ENCODE measurements at places on chromosomes 2 and 18.

DNA sequence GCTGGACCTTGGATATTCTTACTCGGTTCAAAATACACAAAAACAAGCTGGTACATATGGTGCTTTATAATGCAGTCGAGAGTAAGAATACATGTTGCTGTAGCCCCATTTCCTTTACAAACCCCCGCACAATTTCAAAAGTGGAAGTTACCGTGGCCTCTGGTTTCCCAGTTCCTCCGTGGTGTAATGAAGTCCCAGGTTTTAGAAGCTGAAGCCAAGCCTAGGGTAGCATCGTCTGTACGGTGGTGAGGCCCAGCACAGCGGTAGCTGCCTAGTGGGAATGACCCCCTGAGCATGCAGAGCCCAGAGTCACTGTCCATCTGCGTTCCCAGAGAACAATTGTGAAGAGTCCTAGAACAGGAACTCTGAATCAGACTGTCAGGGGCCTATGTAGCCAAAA is 171.8 kb downstream of the ASXL3 start:
- DNase-seq: no peak

- no peak for DNase-seq
Observed at GRCh38 chr2:65630643-65631042, 198.2 kb upstream of the SPRED2 start.

DNA sequence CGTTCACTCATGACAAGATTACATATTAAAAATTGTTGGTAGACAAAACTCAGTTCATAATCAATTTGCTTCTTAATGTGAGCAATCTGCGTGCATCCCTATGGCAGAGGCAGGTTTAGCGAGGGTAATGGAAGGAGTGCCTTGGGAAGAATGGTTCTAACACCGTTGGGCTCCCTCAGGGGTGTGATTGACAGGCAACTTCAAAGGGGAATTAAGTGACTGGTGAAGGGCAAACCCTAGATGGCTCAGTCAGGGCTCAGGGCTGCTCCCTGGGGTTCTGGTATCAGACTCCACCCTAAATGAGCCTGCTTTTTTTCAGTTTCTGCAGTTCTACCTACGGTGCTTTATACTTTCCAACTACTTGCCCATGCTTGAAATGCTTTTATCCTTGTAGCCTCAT is 419.5 kb upstream of the CELF4 start:
- no peak for DNase-seq

- DNase-seq: no peak
Observed at GRCh38 chr18:57698571-57699276, 77.1 kb upstream of the NARS1 start.

DNA sequence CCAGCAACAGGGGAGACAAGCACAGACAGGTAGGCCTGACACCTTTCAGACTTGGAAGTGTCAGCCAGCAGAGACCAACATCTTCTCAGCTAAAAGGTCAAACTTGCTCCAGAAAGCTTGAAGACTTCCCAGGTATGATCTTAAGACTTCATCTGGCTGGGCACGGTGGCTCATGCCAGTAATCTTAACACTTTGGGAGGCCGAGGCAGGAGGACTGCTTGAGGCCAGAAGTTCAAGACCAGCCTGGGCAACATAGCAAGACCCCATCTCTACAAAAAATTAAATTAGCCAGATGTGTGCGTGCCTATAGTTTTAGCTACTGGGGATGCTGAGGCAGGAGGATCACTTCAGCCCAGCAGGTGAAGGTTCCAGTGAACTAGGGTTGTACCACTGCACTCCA is 39.0 kb upstream of the SPRED2 start:
- DNase-seq: no peak

DNA sequence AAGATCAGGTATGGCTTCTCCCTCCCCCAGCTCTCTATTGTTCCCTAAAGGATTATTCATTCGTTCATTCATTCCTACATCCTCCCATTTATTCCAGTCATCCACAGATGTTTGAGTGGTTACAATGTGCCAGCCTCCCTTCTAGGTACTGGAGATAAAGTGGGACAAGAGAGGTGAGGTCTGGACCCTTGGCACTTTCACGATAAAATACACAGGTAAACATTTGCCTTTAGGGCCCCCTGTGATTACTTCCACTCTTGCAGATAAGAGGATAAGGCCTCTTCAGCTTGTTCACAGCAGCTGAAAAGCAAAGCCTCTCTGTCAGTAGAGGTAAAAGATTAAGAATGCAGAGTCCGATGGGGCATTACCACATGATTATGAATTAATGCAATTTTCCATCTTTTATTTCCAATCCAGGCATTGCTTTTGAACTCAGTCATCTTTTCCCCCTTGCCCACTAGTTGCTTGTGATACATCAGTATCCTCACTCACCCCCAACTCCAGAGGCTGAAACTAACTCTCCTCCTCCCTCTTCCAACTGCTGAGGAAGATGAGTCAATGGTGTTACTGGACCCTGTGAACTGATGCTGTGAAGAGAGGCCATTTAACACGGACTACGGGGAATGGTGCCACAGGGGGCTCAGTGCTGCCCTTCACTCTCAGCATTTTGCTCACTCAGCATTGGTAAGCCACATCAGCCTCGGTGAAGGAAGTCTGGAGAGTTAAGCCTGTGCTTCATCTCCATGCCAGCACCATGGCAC is 1.1 kb upstream of the DPP4 start:
- no peak for DNase-seq

DNA sequence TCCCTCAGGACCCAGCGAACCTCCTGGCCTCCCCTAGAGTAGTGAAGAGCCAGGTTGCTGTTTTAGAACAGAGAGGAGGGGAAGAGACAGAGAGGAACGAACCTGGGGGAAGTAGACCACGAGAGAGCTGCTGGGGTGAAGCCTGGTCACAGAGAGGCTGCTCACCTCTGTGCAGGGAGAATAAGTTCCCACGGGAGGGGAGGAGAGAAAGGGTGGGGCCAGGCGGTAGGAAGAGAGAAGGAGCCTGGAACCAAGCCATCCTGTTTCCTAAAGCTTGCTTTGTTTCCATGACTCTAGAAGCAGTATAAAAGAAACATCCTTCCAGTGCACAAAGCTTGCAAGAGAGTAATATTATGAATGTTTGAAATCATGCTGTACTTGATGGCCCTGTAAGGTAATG is 147.9 kb downstream of the MYT1L start:
- no peak for DNase-seq

DNA sequence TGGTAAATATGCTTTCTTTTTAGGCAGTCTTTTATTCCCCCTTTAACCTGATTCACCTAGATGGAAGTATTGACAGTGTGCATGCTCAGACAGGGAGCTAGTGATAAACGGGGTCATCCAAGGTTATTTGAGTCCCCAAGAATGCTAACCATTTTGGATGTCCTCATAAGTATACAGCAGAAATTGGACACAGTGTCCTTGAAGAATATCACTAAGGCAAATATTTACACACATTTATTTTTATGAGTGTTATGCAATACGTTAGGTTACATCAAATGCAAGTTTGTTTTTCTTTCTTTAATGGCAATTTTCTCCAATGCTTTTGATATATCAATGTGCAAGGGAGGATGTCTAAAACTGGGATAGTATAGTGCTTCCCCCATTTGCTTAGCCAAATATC is 23.6 kb downstream of the CNTNAP5 start:
- no peak for DNase-seq

DNA sequence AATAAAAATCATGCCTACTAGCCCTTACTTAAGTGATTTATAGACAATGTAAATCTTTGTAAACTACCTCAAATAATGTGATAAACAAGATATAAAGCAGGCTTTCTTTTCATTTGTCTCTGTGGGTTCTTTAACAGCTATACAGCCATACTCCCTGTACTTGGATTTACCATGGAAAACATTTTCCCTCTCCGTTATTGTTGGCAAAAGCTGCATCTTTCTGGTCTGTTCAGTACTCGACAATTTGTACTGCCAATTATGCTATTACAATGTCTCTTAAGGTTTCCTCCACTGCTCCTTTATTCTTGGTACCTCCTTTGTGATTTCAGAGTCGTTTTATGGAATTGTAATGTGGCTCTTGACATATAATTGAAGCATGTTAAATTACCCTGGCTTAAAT is 426.3 kb upstream of the PKDCC start:
- no peak for DNase-seq

GRCh38 chr18:77366720-77367641 is 117.3 kb downstream of the GALR1 start:
- no peak for DNase-seq

DNA sequence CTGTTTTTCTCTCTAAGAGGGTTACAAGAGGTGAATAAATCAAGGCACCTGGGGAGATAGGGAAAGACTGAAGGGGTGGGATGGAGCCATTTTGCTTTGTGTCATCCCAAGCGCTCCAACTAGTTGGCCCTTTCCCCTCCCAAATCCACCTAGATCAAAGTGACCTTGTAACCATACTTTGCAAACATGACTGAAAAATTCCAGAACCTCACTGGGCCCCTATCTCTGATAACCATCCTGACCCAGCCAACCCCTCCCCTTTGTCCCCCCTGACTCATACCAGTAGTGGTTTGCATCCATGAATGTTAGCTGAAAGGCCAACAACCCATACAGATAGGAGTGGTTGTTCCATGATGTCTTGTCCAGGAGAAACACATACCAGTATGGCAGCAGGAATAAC is 3.1 kb downstream of the GGCX start:
- DNase-seq: no peak

DNA sequence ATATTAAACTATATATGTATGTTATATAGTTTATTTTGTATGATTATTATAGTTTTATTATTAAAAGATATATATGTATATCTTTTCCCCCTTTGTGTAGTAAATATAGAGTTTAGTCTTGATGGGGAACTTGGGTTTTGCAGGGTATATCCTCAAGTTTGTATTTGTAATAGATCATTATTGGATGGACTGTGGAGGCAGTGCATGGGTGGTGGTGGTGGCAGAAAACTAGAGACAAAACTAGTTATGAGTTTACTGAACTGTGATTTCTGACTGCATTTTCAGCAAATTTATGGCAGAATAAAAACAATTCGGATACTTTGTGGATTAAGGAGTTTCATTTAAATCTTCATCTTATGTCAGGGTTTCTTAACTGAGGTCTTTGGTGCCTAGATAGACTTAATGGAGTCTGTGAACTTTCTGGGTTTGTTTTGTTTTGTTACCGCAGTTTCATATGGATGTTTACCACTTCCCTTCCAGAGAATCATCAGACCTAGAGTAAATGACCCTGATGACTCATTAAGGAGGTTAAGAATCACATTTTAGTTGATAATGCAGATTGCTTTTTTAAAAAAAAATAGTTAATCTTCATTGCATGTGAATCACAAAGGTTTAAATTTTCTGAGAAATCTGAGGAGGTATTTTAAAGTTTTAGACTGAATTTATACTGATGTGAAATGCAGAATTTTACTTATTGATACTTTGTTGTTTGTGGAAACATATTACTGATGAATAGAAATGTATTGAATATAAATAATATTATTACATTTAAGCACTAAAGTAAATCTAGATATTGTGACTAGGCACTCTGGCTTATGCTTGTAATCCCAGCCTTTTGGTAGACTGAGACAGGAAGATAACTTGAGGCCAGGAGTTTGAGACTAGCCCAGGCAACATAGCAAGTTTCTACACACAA is 14.5 kb downstream of the EPC2 start:
- no peak for DNase-seq

DNA sequence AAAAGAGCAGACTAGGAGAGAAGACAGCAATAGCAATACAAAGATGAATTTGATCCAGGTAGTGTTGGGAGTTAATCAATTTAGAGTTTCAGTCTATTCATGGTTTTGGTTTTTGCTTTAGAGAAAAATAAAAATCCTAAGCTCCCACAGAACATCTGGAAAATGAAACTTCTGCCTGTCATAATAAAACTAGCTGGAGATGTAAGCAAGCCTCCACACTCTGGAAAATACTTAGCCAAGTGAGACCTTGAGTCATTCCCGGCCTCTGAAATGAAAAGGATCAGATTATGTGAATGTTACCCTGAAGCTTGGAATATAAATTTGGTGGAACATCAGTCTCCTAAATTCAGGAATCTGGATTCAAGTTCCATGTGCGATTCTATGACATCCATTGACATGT is 485.6 kb upstream of the SPRED2 start:
- DNase-seq: no peak

Measured in activated naive CD4-positive, alpha-beta T cell (primary cell).